CD4-positive, alpha-beta T cell treated with Interleukin-15 for 4 hours (primary cell): ENCODE measurements at places on chromosomes 4 and X.

GRCh38 chr4:153241970-153242838 is 38.0 kb downstream of the TRIM2 start:
- no peak for DNase-seq

GRCh38 chr4:16122308-16122711 is 38.5 kb upstream of the PROM1 start:
- no peak for DNase-seq

DNA sequence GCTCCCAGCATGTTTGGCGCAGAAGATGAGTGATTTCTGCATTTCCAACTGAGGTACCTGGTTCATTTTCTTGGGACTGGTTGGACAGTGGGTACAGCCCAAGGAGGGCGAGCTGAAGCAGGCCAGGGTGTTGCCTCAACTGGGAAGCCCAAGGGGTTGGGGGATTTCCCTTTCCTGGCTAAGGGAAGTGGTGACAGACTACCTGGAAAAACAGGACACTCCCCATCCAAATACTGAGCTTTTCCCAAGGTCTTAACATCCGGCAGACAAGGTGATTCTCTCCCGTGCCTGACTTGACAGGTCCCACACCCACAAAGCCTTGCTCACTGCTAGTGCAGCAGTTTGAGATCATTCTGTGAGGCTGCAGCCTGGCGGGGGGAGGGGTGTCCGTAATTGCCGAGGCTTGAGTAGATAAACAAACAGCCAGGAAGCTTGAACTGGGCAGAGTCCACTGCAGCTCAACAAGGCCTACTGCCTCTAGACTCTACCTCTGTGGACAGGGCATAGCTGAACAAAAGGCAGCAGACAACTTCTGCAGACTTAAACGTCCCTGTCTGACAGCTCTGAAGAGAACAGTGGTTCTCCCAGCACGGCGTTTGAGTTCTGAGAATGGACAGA is 307.7 kb upstream of the ARSJ start:
- DNase-seq, result no peak

GRCh38 chrX:109533631-109534030 is 3.0 kb upstream of the NXT2 start:
- DNase-seq, result no peak

- no peak for DNase-seq
Observed at GRCh38 chr4:82809619-82810018, 11.0 kb upstream of the SCD5 start.

DNA sequence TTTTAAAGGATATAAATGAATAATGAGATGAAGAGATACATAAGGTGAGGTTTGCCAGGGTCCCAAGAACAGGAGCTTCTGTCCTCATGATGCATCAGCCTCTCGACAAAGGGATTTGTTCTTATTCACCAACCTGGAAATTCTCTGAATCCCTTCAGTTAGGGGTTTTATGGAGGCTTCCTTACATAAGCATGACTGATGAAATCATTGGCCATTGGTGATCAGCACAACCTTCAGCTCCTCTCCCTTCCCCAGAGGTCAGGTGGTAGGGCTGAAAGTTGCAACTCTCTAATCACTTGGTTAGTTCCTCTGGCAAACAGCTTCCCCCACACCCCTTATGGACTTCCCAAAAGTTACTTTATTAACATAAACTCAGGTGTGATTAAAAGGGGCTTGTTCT is 222.0 kb downstream of the SPRY1 start:
- no peak for DNase-seq

- no peak for DNase-seq
Observed at GRCh38 chr4:77617203-77617602, 11.6 kb downstream of the CXCL13 start.

DNA sequence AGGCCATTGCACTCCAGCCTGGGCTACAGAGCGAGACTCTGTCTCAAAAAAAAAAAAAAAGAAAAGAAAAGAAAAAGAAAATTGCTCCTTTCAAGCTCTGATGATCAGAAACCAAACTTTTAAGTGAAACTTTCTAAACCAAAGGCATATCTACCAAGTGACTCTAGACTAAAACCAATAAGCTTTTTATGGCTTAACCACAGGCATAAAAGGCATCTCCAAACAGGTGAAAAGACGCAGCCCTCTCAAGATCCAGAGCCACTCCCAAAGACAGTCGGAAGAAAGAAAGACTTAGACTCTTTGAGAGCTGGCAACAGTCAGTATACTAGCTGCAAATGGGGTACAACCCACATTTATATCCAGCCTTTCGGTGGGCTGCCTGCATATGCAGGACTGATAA is 117.1 kb upstream of the AP1S2 start:
- no peak for DNase-seq

DNA sequence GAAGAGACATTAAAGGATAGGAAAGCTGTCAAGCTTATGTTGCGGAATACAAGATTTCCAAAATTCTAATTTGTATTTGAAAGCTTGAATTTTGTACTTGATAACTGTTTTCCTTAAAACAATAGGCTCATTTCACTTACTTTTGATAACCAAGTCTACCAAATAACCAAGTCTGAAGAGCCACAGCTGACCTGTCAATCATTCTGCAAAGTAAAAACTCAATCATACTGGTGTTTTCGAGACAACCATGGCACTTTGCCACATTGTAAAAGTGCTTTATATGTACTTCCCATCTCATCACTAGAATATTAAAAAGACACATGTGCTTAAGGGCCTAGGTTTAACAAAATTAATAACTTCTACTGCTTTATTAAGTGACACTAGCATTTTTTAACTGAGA is 47.9 kb downstream of the LEF1 start:
- DNase-seq, result no peak

- DNase-seq, result no peak
Observed at GRCh38 chr4:8560265-8561047, 19.7 kb upstream of the GPR78 start.

DNA sequence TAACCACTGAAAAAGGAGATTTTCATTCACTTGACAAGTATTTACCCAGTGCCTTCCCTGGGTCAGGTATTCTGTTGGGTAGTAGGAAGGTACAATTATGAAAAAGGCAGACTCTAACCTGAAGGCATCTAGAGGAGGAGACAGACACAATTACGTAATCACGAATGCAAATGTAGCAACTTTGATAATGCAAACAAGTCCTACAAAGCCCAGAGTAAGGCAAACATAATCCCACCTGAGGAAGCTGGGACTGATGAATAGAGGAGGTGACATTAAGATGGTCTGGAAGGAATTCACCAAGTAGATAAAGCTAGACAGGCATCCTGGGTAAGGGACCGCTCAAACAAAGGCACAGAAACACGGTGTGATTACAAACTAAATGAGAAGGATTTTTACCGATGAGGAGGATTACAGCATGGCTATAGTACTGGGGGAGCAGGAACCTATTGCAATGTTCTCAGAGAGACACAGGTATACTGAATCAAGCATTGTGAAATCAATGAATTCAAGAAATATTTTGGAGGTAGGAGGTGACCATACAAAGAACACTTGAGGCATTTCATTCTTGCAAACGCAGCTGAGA is 37.1 kb downstream of the TMEM150C start:
- DNase-seq, result no peak

GRCh38 chr4:12375805-12376204 is 947.1 kb upstream of the HS3ST1 start:
- no peak for DNase-seq

DNA sequence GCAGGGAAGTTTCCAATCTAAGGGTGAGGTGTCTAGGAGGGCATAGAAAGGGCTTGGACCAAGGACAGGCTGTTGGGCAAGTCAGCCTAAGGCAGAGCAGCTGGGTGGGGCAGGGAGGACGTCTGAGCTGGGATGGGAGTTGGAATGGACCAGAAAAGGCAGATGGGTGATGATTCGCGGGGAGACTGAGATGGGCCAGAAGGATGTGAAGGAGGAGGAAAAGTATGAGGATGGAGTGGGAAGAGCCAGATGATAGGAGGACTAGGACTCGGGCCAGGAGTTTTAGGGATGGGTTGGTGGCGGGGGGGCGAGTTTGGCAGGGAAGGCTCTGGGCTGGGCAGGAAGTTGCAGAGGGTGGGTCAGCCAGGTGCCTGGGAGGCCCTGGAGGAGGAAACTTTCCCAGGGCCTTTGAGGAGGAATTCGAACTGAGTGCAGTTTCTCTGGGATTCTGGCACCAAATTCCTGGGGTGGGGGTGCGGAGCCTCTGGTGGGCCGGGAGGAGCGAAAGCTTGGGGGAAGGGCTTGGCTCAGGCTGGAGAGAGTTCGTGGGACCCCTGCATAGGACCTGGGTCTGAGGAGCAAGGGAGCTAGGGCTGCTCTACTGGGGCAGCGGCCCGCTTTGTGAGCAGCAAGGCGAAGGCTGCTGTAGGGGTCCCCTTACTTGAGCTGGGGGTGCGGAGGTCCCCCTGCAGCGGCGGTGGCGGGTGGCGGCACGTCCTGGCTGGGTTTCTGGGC is 8.7 kb upstream of the TIMP1 start:
- no peak for DNase-seq
